ENCODE measurements at places on chromosomes 16 and 17.

DNA sequence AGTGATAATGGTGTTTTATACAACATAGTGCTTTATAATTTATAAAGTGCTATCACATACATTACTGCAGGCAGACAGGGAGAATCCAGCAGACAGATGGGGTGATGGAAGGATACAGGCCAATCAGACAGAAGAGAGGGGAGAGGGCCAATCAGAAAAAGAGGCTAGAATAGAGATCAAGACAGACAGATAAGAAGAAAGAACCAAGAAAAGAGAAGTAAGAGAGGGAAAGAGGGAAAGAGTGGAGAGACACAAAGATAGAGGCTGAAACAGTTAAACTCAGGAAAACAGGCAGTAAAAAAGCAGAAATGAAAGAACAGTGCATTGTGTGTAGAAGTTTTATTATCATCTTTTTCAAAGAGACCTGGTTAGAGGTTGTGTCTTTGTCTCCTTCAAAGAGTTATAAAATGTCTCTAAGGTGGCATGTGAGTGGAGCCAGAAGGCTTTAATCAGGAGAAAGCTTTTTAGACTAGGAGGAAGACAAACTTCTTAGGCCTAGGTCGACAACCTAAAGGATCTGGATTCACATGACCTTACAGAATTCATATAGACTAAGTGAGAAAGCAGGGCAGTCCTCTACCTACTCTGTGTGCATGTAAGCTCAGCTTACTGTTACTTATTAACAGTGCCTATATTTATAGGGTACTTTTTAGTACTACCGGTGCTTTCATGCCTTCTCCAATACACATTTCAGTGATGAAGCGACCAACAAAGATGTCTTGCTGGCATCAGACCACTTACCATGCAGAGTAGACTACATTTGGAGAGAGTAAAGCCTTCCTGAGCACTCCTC lies 8.3 kb upstream of the CHD3 start:
- DNase-seq: no peak

DNA sequence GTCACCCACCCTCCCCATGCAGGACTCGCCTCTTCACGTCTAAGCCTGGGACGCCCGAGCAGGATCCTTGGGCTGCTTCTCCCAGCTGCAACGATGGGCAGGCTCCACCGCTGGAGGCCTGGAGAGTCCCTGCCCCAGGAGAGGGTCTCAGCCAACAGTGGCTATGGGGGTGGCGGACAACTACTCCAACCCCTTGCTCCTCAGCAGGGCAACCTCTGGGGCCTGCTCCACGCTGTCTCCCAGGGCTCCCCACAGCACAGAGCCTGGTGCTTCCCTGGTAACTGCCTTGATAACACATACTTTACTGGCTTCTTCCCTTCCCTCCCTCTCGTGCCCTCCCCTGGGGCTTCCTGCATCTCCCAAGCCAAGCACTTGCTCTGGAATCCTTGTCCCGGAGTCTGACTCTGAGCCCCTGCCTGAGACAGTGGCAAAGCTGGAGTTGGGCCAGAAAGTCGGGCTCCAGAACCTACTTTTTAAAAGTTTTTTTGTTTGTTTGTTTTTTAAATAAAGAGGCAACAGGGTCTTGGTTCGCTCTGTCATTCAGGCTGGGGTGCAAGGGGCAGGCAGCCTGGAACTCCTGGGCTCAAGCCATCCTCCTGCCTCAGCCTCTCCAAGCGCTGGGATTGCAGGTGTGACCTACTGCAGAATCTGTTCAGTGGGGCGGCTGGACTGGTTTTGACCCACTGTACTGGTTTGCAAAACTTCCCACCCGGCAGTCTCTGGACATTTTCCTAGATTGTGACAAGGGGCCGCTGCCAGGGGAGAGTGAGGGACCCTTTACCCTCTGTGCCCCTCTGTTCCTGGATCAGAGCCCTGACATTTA lies 99.4 kb downstream of the TNFRSF13B start:
- no peak for DNase-seq

DNA sequence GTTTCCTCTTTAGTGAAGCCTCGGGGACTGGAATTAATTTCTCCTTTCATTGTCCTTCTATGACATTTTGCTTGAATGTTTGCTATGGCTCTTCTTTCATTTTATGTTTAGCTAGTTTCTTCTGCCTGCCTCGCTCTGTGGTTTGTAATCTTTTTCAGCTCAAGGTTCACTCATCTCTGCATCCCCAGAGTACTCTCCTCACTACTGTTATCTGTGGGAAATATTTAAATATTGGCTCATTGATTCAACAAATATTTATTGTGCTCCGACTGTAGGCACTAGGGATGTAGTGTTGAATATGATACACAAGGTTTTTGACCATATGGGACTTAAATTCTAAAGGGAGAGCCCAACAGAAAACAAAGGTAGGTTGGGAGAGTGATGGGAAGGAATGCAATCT lies 195.9 kb downstream of the PHKB start:
- DNase-seq: no peak

DNA sequence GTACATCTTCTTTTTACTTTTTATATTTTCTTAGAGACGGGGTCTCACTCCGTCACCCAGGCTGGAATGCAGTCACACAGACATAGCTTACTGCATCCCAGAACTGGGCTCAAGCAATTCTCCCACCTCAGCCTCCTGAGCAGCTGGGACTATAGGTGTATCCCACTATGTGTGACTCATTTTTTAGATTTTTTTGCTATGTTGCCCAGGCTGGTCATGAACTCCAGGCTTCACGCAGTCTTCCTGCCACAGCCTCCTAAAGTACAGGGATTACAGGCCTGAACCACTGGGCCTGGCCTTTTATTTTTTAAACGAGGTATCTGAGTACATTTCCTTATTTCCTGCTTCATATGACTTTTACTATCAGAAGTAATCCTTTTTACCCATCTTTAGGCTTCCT lies 48.0 kb downstream of the GLG1 start:
- no peak for DNase-seq

DNA sequence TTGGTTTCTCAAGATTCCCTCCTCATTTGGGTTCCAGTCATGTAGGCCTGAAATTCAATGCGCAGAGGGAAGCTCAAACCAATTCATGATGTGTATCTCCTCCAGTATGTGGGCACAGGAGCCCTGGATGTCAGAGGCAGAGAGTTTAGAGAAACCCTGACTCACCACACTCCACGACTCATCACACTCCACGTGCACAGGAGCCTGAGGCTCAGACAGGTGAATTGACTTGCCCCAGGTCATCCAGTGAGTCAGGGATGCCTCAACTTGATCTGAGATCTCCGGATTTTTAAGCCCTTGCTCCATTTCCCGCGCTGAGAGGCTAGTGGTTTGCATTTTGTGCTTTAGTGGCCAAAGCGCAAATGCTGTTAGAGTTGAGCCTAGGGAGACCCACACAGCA lies 183.9 kb downstream of the HAPSTR1 start:
- no peak for DNase-seq

- no peak for DNase-seq
These were observed 11.8 kb downstream of the FCSK start for GRCh38 chr16:70465999-70466804.

GRCh38 chr16:27224271-27224737 lies 21.0 kb downstream of the KDM8 start:
- DNase-seq: no peak

- no peak for DNase-seq
These were observed 3.9 kb downstream of the STH start for GRCh38 chr17:46002973-46003316.

- peak; percentile 4 for DNase-seq
These were observed 831 bp upstream of the RCVRN start for GRCh38 chr17:9905902-9906301.

GRCh38 chr17:3647769-3648555 lies 11.4 kb downstream of the CTNS start:
- peak; percentile 17 for DNase-seq

GRCh38 chr17:3926860-3927627 lies 10.8 kb upstream of the P2RX1 start:
- no peak for DNase-seq

- no peak for DNase-seq
These were observed 4.1 kb downstream of the PDF start for GRCh38 chr16:69326172-69326873.

- no peak for DNase-seq
These were observed 45.1 kb downstream of the RGS9 start for GRCh38 chr17:65182233-65182632.

DNA sequence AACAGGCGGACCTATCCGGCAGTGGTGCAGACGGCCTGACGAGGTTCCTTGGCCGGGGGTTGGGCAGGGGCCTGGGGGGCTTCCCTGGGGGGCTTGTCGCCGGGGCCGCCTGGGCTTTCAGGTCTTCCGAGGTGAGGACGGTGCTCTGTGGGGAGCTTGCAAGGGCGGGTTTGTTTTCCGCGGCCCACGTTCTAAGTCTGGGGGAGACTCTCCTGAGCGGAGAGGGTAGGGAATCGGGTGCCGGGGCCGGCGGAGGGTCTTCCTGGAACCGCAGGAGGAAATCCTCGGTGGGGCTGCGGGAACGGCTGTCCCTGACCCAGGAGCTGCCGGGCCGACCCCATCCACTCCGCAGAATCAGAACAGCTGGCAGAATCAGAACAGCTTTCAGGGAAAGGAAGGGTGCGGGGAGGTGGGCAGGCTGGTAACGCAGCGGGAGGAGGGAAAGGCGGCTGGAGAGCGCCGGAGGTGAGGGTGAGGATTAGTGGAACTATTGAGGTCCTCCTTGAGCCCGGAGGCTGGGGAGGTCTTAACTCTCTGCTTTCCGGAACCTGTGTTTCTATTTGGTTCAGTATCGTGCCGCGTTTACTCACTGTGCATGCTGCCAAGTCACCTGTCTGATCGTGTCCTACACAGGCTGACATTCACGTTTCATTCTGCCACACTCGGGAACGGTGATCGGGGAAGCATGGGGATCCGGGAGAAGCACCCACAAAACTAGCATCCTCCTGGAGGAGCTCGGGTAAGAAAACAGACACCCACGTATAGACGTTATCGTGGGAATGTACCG lies 28.9 kb downstream of the CPSF4L start:
- DNase-seq: no peak

- no peak for DNase-seq
These were observed 20.7 kb downstream of the DCAKD start for GRCh38 chr17:45030733-45031132.

GRCh38 chr17:56926704-56927103 lies 12.9 kb upstream of the TRIM25 start:
- DNase-seq: no peak

GRCh38 chr16:67029254-67030096 lies 526 bp downstream of the CBFB start:
- DNase-seq: peak; percentile 57

DNA sequence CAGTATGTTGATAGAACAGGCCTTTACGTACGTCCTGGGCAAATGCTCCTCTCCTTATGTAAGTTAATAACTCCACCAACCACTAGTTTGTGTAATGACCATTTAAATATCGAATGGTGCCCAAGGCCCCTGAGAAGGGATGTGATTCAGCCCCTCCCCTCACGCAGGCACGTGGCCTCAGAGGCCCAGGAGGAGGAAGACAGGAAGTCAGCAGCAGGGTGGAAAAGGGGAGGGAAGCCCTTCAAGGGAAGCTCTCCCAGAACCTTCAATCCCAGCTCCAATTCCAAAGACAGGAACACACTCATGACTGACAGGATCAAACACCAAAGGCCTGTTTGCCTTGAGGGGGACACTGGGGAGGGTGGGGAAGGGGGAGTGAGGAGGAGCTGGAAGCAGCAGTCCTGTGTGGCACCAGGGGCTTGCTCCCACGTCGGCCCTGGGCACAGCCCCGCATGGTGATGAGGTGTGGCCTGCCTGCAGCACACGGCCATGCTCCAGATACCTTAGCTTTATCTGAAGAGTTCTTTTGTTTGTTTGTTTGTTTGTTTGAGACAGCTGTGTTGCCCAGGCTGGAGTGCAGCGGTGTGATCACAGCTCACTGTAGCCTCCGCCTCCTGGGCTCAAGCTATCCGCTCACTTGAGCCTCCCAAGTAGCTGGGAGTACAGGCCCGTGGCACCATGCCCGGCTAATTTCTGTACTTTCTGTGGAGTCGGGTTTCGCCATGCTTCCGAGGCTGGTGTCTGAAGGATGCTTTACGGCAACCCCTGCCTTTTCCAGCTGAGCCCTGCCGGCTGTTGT lies 105.0 kb downstream of the ZNF778 start:
- no peak for DNase-seq

DNA sequence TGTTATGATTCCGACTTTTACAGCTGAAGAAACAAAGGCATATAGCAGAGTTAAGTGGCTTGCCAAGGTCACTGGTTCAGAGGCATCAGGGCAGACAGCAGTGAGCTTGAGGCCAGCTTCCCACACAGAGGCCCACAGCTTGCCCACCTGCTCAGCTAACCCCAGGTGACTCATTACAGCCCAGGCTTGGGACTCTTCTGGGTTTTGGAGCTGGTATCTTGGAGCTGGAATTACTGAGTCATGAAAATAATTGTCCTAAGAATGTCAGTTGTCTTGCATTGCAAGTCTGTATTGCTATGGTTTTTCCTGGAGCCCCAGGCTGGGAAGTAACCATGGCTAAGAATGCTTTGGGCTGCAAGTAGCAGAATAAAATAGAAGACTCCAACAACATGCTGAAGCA lies 32.4 kb upstream of the IRX3 start:
- DNase-seq: no peak

- no peak for DNase-seq
These were observed 571 bp downstream of the CAVIN1 start for GRCh38 chr17:42422412-42422957.

- no peak for DNase-seq
These were observed 43.3 kb downstream of the ACTG1 start for GRCh38 chr17:81469266-81469665.

- no peak for DNase-seq
These were observed 41.2 kb downstream of the PRKCA start for GRCh38 chr17:66343531-66344078.

DNA sequence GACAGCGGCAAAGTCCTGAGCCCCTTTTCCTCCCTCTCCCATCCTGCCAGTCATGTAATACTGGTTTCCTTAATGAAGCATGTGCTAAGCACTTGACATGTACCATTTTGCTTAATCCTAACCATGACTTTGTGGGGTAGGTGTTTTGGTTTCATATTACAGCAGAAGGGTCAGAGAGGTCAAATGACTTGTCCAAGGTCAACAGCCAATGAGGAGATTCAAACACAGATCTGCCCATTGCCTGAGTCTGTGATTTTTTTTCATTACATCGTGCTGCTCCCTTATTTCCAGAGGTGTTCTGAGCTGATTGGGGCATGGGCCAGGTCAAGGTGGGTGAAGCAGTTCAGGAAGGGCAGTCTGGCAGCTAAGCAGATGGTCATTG lies 17.6 kb upstream of the PHF12 start:
- DNase-seq: no peak

- no peak for DNase-seq
These were observed 18.0 kb downstream of the HDAC5 start for GRCh38 chr17:44105483-44105882.

DNA sequence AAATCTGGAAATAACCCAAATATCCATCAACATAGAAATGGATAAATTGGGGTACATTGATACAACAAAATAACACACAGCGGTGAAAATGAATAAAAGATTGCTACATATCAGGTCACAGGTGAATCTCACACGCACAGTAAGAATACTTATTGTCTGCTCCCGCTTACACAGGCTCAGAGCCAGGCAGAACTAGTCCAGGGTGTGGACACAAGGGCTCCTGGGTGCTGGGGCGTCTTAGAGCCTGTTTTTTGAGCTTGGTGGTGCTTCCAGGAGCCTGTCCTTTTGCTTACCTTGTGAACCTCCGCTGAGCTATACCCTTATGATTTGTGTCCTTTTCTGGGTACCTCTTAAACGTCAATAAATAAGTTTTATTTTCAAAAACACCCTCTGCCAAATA lies 19.8 kb upstream of the C16orf74 start:
- no peak for DNase-seq
